ENCODE measurements at places on chromosomes 4 and X. TPM values are rescaled to one million over a fixed set of nuclear protein-coding genes. Genes with fewer than 3 reads are reported as not detected.

The GCNA gene
- 8.7 TPM for total RNA-seq

DNA sequence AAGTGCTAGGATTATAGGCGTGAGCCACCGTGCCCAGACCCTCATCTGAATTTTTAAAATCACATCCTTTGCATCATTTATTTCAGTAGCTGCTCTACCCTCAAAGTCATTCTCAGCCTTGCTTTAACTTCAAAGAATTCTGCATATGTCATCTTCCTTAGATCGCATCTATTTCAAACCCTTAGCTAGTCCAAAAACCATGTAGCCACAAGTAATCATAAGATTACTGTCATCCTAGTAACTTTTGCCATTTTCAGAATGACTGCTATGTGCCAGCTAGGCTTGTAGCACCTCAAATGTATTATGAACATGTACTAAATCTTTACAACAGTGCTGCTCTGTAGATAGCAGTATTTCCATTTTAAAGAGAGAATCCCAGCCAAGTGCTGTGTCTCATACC lies 45.5 kb upstream of the KLF3 start:
- peaks cover 3% of the 10 kb centered on the region for H3K36me3 ChIP-seq
- no peak for DNase-seq
- H3K4me1 ChIP-seq: peaks cover 13% of the 10 kb centered on the region
- H3K4me3 ChIP-seq: no peak overlapping the region
- no peaks in the 10 kb centered on the region for H3K27me3 ChIP-seq

The TKTL1 gene
- total RNA-seq: 0.31 TPM

- no peaks in the 10 kb centered on the region for H3K36me3 ChIP-seq
- H3K27me3 ChIP-seq: no peaks in the 10 kb centered on the region
- H3K4me3 ChIP-seq: no peak overlapping the region
- no peaks in the 10 kb centered on the region for H3K4me1 ChIP-seq
These were observed 227.7 kb downstream of the LDB2 start for GRCh38 chr4:16670727-16671126.

The DMRTC1B gene
- total RNA-seq: 0.36 TPM

- DNase-seq: no peak
- no peaks in the 10 kb centered on the region for H3K27me3 ChIP-seq
- H3K27ac ChIP-seq: no peak overlapping the region
- H3K36me3 ChIP-seq: peaks cover 5% of the 10 kb centered on the region
These were observed 327.8 kb downstream of the CAMK2D start for GRCh38 chr4:113433536-113434246.

The GPR173 gene
- total RNA-seq: 0.14 TPM

GRCh38 chrX:148715361-148715760 lies 214.9 kb downstream of the AFF2 start:
- H3K4me3 ChIP-seq: no peak overlapping the region
- no peaks in the 10 kb centered on the region for H3K4me1 ChIP-seq
- no peaks in the 10 kb centered on the region for H3K36me3 ChIP-seq
- H3K27me3 ChIP-seq: no peaks in the 10 kb centered on the region
- DNase-seq: no peak

The DDIT4L gene
- total RNA-seq: 0.19 TPM

Measured in activated naive CD8-positive, alpha-beta T cell treated with anti-CD3 and anti-CD28 coated beads, Interleukin-2, amount 10 ng/mL, durations not matched to agents 7 days and 5 days (primary cell).